ENCODE measurements at places on chromosomes 3 and 15.

GRCh38 chr3:52609316-52609815 lies 73.0 kb downstream of the UQCC5 start:
- no peak for DNase-seq

DNA sequence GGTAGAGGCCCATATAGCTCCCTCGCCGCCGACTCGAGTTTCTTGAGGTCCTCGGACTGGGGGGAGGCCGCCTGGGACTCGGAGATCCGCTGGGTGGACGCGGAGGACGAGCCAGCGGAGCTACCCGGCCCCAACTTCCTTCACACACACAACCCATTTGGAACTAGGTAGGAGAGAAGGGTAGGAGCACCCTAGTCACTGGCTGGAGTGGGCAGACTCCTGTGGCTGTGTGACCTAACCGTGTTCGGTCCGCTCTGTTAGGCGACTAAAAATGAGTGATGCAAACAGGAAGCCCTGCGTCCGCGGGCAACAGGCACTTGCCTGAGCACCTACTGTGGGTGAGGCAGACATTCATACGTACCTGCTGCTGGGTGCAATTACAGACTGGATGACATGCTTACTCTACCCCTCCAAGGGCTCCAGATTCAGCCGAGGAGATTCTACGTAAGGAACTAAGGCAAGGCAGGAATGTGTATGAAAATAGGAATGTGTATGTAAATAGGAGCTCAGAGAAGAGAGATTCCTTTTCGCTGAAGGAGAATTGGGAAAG lies 4.6 kb upstream of the SIN3A start:
- DNase-seq, result no peak

DNA sequence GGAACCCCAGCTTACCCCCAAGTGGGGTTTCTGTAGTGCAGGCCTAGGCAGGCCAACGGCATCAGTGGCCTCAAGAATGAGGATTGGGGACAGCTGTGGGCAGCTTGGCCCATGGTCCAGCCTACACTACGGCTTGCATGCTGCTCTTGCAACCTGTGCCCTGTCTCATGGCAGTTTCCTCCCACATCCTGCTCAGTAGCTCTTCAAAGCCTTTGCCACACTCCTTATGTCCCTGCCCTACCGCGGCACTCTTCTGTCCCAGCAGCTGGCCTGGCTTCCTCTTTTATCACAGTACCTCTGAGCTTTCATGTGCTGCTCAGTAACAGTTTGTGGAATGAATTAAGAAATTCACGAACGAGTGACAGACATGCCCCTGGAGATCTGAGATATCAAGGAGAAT lies 431.0 kb downstream of the EPHB1 start:
- no peak for DNase-seq

DNA sequence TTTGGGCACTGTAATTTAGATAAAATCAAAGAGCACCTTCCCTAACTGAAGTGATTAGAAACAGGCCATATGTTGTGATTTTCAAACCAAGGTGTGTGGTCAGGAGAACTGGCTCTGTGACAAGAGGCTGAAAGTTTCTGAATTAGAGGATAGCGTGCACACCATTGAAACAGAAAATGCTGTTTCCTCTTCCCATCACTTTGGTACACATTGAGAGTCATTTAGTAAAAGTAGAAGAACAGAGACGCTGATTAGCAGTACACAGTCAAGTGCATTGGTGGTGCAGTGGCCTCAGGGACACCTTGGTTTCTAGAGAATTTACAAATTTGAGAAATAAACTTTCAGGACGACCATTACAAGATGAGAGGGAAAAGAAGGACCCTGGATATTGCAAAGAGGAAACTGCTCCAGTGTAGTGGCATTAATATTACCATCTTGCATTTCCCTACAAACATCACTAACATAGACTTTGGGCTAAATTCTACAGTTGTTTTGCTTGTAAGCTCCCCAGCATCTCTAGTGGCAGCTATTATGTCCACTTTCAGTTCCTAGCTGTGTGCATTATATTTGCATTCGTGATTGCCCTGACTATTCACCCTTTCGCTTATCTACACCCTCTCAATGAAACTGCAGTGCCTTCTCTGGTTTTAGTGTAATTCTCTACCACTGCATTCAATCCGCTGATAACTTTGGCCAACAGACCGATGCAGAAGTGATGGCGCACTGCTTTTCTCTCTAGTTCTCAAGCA lies 728.1 kb upstream of the GRM7 start:
- no peak for DNase-seq
